ENCODE measurements at places on chromosomes 1 and 21.

GRCh38 chr1:30213936-30214335 lies 509.4 kb downstream of the MATN1 start:
- H3K4me3 ChIP-seq = no peak overlapping the region
- no peaks in the 10 kb centered on the region for H3K4me1 ChIP-seq
- no peaks in the 10 kb centered on the region for H3K36me3 ChIP-seq
- H3K27me3 ChIP-seq = no peaks in the 10 kb centered on the region
- no peak overlapping the region for H3K27ac ChIP-seq

DNA sequence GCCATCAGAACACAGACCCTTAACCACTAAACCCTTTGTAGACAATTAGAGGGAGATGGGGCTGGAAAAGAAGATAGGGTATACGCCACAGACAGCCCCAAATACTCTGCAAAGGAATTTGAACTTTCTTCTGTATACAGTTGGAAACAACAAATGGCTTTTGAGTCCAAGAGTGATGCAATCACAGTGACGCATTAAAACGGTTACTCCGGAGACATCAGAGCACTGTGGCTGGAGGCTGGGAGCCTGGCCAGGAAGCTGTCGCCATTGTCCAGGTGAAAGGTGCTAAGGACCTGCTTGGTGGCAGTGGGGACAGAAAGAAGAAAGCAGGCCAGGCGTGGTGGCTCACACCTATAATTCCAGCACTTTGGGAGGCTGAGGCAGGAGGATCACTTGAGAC lies 4.2 kb downstream of the FLAD1 start:
- no peaks in the 10 kb centered on the region for H3K27me3 ChIP-seq
- peaks cover 9% of the 10 kb centered on the region for H3K4me1 ChIP-seq
- H3K36me3 ChIP-seq = no peaks in the 10 kb centered on the region
- DNase-seq = no peak
- no peak overlapping the region for H3K27ac ChIP-seq
- H3K4me3 ChIP-seq = no peak overlapping the region

DNA sequence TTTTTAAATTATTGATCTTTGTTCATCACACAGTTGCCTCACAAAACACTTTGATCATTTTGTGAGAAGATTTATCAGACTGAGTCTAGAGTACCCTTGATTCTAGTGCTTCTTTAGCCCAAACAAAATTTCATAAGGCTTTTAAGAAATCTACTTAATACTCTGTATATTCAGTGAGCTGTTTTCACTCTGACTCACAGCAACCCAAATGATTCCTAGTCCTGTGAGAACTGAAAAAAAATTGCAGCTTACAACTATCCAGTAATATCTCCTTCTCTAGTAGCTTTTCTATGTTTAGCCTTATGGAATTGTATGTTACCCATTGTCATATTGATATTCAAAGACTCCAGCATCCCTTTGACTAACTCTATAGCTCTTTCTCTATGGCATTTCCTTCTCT lies 915.6 kb downstream of the AMY1C start:
- H3K4me3 ChIP-seq = no peak overlapping the region
- no peaks in the 10 kb centered on the region for H3K27me3 ChIP-seq
- H3K36me3 ChIP-seq = no peaks in the 10 kb centered on the region
- H3K27ac ChIP-seq = no peak overlapping the region

GRCh38 chr1:174964261-174964971 lies 35.3 kb upstream of the CACYBP start:
- no peaks in the 10 kb centered on the region for H3K36me3 ChIP-seq
- H3K4me1 ChIP-seq = peaks cover 9% of the 10 kb centered on the region
- no peaks in the 10 kb centered on the region for H3K27me3 ChIP-seq
- H3K4me3 ChIP-seq = no peak overlapping the region

- no peak overlapping the region for H3K4me3 ChIP-seq
- no peak for DNase-seq
- peak overlapping the region; percentile 67 for H3K27ac ChIP-seq
- peaks cover 26% of the 10 kb centered on the region for H3K4me1 ChIP-seq
These were observed 57.6 kb downstream of the WLS start for GRCh38 chr1:68174738-68175113.

DNA sequence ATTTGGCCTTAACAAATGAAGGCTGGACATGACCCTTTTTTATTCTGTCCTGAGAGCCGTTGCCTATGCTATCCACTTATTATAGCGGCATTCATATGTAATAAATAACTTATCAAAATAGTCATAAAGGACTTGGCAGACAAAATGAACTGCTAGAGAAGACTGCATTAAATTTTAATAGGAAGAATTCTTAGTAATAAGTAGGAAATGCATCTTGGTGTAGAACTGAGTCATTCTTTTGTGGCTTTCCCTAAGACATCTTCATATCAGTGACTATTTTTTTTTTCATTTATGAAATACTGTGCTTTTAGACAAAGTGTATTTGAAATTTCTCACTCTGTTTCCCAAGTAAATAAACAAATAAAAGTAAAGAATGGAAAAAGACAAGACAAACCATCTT lies 45.6 kb downstream of the PBX1 start:
- no peak for DNase-seq
- peaks cover 11% of the 10 kb centered on the region for H3K4me1 ChIP-seq
- H3K27me3 ChIP-seq = no peaks in the 10 kb centered on the region
- H3K4me3 ChIP-seq = no peak overlapping the region

DNA sequence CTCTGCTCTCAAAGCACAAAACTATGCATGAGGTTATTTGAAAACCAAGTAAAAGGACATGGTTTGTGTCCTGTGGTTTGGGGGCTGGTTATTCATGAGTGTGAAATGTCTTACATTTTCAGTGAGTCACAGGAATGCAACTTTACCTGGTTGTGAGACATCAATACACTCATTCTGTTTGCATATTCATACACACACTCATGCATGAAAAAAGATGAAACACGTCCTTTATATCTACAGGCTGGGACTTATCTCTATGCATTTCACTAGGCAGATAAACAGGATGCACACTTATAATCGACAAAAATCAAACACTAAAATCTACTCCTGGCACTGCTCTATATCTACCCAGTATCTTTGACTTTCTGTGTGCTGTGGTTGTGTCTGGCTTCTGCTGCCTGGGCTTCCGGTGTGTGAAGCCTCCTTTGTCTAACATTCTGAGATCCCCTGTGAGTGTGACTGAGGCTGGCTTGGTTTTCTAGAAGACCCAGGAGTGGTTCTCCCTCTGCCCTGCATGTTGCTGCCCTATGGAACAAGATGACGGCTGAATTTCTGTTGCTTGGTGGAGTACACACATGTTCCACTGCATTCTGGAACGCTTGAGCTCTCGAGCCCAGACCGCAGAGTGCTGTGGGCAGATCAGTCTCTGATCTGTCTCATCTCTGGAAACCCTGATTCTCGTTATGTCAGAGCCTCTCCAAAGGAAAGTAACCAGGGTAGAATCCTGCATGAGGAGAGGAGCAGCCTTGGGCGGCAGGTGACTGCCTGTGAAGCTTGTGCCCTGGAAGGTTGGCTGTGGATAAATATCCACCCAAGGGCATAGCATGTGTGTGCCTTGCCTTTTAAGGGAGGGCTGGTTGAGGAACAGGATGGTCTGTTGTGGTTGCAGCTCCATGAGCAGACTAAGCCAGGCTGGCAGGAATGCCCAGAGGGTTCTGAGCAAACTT lies 19.7 kb upstream of the FASLG start:
- no peak overlapping the region for H3K4me3 ChIP-seq
- H3K27ac ChIP-seq = no peak overlapping the region
- no peaks in the 10 kb centered on the region for H3K36me3 ChIP-seq
- H3K4me1 ChIP-seq = no peaks in the 10 kb centered on the region

GRCh38 chr1:62621907-62622306 lies 24.6 kb downstream of the ANGPTL3 start:
- H3K36me3 ChIP-seq = no peaks in the 10 kb centered on the region
- no peak overlapping the region for H3K27ac ChIP-seq
- DNase-seq = no peak
- no peaks in the 10 kb centered on the region for H3K27me3 ChIP-seq

DNA sequence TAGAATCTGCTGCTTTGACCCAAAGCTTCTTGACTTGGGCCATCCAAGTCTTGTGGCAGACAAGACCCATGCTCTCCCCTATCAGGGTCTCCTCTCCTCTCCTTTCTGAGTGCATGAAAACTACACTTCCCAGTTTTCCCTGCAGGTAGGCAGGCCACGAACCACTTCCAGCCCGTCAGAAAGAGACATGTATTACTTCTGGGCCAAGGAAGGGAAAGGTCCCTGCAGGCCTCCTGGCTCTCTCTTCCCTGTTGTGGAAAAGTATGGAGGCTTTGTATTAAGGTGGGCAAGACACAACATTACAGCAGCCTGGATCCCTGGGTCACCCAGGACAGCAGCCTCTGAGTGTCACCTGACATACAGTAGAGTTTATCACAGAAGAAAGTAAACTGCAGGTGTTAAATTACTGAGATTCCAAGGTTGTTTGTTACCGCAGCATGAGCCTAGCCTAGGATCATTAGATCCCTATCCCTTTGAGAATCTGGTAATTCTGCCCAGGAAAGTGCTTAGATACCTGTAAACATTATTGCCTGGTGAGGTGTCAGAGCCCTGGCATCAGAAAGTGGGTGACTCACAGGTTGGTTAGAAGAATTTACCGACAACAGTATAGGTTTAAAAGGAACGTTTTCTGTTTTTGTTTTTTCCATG lies 717.3 kb downstream of the MATN1 start:
- no peak overlapping the region for H3K27ac ChIP-seq
- peaks cover 6% of the 10 kb centered on the region for H3K4me1 ChIP-seq
- H3K36me3 ChIP-seq = no peaks in the 10 kb centered on the region
- H3K27me3 ChIP-seq = no peaks in the 10 kb centered on the region

- H3K27me3 ChIP-seq = no peaks in the 10 kb centered on the region
- H3K4me3 ChIP-seq = no peak overlapping the region
- H3K36me3 ChIP-seq = no peaks in the 10 kb centered on the region
- DNase-seq = no peak
- H3K27ac ChIP-seq = no peak overlapping the region
These were observed 88.6 kb upstream of the PLXNA2 start for GRCh38 chr1:208332774-208333126.

DNA sequence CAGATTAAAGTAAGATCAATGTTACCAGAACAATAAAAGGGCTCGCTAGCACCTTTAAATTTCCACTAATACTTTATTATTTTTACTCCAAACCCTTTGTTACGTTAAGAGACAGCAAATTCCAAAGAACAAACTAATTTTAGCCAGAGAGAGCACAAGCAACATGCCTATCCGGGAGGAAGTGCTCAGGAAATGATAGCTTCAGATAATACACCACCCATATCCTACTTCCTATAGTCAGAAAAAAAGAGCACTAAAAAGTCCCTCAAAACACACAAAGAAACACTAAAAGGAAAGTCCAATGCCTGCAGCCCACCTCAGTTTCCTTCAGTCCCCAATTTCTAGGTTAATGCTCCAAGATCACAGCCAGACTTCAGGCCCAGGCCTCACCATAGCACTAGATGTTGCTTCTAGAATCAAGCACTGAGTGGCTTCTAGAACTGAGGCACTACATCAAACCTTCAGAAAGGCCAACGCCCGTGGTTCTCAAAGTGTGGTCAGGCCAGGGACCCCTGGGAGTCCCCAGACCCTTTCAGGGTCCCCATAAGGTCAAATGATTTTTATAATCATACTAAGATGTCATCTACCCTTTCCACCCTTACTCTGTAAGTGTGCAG lies 142.6 kb downstream of the PSMG1 start:
- no peaks in the 10 kb centered on the region for H3K4me1 ChIP-seq
- H3K27ac ChIP-seq = no peak overlapping the region
- H3K4me3 ChIP-seq = no peak overlapping the region
- no peaks in the 10 kb centered on the region for H3K36me3 ChIP-seq
- H3K27me3 ChIP-seq = no peaks in the 10 kb centered on the region

GRCh38 chr1:31723828-31724359 lies 20.1 kb upstream of the COL16A1 start:
- DNase-seq = peak; percentile 80
- H3K36me3 ChIP-seq = no peaks in the 10 kb centered on the region
- H3K4me3 ChIP-seq = no peak overlapping the region
- H3K27me3 ChIP-seq = no peaks in the 10 kb centered on the region
- H3K27ac ChIP-seq = no peak overlapping the region

DNA sequence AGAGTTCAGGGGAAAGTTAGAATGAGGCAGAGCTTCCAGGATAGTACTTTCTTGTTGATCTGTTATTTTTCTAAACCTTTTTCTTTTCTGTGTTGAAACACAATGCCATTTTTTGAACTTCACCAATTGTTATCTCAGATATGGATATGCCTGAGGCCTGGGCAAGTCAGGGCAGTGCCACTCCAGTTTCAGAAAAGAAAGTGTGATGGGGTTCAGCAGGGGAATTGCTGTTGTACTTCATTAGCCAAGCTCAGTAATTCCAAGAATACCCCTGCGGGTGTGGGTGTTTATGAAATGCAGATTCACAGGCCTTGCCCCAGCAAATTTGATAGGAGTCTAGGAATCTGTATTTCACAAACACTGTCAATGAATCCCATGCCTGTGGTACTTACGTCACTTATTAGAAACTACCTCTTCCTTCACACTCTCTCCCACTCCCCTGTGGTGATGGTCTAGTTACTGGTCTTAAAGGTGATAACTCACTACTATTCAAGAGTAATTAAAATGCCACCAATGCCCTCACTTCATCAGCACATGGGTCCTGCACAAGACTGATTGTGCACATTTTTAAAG lies 142.3 kb downstream of the PBX1 start:
- no peak for DNase-seq
- H3K27me3 ChIP-seq = no peaks in the 10 kb centered on the region

DNA sequence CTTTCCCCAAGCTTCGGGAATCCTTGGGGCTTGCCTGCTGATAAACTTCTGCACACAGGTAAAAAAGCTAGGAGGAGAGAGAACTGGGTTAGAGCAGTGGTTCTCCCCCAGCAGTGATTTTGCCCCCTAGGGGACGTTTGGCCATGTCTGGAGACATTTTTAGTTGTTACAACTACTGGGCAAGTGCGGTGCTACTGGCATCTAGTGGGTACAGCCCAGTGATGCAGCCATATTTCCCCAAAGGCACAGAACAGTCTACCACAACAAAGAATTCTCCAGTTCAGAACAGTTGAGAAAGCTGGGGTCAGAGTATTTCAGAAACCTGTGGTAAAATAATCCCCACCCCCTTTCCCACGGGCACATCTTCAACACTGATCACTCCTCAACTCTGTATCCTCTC lies 41.3 kb downstream of the LRRC71 start:
- H3K27me3 ChIP-seq = no peaks in the 10 kb centered on the region
- H3K36me3 ChIP-seq = no peaks in the 10 kb centered on the region
- no peak overlapping the region for H3K4me3 ChIP-seq
- no peaks in the 10 kb centered on the region for H3K4me1 ChIP-seq
- no peak for DNase-seq

GRCh38 chr1:175637911-175638310 lies 105.5 kb downstream of the TNR start:
- no peaks in the 10 kb centered on the region for H3K27me3 ChIP-seq
- no peaks in the 10 kb centered on the region for H3K4me1 ChIP-seq
- DNase-seq = no peak
- H3K27ac ChIP-seq = no peak overlapping the region
- H3K4me3 ChIP-seq = no peak overlapping the region
- H3K36me3 ChIP-seq = no peaks in the 10 kb centered on the region
